CD4-positive, alpha-beta T cell treated with Interleukin-17A for 4 hours (primary cell): ENCODE measurements at places on chromosomes 16 and 17.
A peak's percentile ranks its signal among the peaks of the same experiment; 100 is the strongest.

DNA sequence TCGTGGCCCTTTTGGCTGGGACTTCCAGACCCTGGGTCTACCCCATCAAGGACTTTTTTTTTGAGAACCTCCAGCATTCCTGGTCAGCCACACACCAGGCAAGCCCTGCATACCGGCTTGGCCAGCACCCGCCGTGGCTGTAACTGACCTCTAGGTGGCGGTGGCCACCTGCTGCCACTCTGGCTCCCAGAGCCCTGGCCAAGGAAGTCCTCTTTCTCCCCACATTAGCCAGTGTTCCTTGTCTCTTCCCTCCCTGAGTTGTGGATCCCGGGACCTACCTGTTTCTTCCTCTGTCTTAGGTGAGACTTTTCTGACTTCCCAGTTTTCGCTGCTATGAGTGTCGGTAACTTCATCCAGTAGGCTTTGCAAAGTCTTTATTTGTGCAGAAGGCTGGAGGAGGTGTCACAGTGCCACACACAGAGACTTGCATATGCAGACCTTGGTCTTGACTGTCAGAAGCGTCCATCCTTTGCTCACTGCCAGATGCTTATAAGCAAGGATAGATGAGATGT lies 348.3 kb downstream of the CPPED1 start:
- DNase-seq = peak; percentile 52

GRCh38 chr16:87064731-87065445 lies 252.3 kb downstream of the C16orf95 start:
- DNase-seq = no peak

DNA sequence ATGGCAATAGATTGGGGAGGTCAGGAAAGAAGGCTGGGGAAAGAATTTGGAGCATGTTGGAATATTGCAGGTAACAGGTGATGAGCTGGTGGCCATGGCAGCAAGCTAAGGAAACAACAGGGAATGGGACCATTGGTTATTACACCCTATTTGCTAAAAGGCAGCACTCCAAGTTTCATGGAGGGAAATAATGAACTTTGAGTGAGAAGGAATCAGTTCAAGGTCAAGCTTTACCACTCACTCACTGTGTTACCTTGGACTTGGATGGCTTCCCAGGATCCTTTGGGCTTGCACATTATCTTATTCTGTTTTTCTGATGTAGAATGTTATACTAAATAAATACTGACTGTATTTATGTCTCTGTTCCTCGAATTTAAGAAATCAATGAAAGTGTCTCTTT lies 792.8 kb upstream of the CDH8 start:
- no peak for DNase-seq

DNA sequence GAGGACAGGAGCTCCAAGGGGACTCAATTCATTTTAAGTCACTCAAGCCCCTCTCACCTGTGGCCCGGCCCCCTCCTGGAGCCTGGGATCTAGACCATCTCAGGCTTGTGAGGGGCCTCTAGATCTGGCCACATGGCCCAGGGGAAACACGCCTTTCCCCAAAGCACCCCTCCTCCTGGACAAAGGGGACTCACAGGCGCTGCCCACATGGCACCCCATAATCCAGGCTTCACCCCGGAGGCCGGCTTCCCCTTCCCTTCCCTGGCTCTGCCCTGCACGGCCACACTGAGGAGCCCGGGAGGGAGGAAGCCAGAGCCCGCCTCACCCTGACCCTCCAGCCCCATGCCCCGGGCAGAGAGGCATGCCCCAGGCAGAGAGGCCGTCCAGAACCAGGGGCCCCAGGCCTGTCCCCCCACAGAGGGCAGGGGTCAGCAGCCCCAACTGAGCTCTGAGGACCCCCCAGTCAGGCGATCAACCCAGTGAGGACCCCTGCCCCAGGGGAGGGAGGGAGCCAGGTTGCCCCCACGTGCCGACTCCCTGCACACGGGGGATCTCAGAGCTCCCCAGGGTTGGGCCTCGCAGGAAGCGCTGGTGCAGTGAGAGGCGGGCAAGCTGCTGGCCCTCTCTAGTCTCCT lies 10.9 kb downstream of the HS3ST6 start:
- no peak for DNase-seq

DNA sequence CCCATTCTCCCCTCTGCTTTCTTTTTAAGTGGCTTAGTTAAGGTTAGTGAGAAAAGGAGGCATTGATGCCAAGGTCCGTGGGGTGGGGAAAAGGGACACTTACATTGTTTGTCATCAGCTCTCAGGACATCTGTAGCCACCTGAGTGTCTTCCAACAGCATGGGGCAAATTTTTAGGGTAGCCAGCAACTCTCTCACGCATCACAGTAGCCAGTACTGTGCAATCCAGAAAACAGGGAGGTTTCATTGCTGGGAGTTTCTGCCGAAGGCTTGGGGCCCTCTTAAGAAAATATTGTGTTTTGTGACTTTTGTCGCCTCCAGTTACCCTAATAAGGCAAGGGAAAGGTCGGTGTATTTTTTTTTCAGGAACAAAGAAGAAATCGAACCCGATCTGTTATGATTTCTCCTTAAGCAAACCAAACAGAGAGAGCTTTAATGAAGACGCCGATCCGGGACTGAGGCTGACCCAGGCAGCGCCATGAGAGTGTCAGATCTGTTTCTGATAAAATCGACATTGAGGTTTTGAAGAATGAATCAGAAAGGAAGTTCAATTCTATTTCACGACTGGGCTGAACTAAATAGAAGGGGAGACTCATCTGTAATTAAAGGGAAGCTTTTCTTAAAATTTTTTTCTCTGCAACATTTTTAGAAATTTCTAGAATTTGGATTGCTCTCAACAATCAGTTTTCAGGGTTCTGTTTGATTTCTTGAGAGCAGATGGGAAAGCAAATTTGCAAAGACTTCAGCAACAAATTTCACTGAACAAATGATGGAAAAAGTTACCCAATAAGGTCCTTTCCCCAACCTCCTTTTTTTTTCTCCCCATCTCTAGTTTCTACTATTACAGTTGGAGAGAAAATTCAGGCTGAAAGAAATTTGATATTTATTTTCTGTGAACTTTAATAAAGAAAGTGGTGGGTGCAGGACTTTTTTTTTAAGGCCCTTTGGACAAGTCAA lies 144.7 kb upstream of the IRX3 start:
- DNase-seq = no peak

DNA sequence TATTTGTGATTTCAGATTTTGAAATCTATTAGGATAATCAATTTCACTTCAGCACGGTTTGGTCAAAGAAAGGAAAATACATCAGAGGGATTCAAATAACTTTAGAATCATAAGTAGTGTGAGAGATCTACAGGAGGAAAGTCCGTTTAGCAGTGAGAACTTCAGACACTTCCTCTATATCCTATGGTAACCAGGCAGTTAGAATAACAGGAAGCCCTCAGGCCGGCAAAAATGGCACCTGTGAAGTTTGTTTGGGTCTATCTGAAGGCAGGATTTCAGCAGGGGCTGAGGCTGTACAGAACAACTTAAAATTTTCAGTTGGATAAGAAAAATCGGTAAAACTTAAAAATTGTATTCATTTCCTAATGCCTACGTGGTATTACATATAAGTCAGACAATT lies 24.9 kb downstream of the KCNJ16 start:
- no peak for DNase-seq

DNA sequence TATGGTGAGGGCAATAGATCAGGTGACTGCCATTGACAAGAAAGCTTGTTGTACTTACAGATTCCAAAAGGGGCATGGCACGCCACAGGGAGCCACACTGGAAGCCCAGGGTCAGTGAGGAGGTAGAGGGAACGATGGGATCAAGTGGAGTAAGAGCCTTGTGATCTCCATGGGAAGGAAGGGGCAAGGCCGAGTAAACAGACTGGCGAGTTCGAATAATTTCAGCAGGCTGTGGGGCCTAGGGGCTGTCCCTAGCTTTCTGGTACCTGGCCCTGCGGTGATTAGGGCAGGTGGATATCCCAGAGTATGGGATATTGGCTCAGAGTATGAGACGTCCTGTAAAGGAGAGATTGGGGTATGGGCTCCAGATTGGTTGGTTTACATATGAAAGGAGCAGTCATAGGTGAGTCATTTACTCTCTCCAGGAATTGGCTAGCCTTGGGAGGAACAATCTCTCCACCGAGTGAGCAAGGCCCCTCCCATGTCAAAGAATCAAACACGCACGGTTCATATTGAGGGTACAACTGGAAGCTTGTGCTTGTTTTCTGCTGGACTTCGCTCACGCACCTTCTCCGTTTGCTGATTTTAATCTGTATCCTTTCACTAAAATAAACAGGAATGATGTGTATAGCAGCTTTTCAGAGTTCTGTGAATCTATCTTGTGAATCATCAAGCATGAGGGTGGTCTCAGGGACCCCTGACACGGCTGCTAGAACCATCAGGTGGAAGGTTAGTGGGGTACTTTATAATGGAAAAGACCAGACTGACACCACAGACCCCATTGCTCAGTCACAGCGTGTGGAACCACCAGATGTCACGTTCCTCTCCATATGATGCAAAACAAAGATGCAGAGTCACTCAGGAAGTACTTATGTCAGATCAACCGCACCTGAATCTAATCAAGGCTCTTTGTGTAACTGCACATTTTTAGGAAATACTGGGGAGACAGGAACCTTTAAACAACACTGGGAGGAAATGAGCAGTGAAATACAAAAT lies 27.9 kb downstream of the GABARAPL2 start:
- no peak for DNase-seq

- DNase-seq = no peak
Measured at GRCh38 chr17:32720671-32721070, 156.3 kb downstream of the MYO1D start.

DNA sequence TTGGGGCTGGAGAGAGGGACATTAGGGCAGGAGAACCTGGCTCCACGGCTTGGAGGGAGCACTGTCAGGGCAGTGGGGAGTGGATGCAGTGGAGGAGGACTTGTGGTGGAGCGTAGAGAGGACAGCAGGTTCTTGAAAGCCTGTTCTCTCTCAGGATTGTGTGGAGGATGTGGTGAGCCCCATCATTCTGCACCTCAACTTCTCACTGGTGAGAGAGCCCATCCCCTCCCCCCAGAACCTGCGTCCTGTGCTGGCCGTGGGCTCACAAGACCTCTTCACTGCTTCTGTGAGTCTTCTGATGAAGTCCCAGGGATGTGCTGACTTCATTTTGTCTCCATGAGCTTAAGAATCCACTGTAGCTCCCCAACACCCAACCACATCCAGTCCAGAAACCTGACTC lies 13.5 kb downstream of the COX6A2 start:
- DNase-seq = no peak

- DNase-seq = no peak
Measured at GRCh38 chr16:81946206-81946605, 65.1 kb downstream of the SDR42E1 start.

DNA sequence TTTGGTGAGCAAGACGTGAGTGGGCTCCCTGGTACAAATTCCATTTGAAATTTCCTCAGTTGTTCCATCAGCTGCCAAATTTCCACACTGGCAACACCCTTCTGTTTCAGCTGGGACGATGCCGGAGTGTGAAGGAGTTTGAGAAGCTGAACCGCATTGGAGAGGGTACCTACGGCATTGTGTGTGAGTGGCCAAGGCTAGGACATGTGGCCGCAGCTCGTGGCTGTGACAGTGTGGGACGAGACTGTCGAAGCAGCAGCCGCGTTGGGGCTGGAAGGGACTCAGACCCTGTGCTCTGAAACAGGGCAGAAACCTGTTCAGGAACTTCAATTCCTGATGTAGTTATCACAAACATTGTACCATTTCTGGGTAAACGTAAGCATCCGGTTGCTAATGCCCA lies 2.7 kb downstream of the CDK10 start:
- no peak for DNase-seq

DNA sequence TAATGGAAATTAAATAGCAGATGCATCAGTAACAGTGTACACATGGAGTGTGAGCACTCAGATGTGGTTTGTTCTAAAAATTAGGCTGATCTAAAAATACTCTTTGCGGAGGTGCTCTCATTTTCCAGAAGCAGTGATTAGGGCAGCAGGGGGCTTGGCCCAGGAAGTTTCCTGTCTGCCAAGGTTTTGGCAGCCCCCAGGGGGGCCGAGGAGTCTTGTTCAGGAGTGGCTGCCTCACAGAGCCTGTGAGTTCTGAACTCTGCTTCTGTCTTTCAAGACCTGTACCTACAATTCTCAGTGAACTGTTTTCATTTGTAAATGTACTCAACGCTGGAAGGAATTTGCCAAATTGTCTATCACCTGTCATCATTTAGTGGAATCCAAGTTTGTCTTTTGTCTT lies 388.4 kb upstream of the CDH11 start:
- no peak for DNase-seq
